ENCODE measurements at places on chromosomes 11 and 22.
A peak's percentile ranks its signal among the peaks of the same experiment; 100 is the strongest.

DNA sequence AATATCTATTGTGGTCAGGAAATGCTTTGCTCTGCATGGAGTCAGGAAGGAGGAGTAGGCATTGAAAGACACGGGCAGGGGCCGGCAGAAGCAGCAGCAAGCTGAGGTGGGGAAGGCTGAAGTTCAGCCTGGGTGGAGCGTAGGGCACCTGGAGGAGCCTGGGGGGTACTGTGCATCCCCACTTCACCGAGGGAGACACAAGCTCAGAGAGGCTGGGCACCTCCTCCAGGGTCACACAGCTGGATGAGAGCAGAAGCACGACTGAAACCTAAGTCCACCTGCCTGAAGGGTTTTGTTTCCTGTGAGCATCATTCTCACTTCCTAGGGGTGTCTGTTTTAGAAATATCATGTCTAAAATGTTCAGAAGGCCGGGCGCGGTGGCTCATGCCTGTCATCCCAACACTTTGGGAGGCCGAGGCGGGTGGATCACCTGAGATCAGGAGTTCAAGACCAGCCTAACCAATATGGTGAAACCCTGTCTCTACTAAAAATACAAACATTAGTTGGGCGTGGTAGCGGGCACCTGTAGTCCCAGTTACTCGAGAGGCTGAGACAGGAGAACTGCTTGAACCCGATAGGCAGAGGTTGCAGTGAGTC lies 138.3 kb downstream of the MPPED1 start:
- DNase-seq, result no peak

- no peak for DNase-seq
Measured at GRCh38 chr11:4677948-4678347, 19.7 kb downstream of the OR51E2 start.

- DNase-seq, result peak; percentile 1
Measured at GRCh38 chr11:97157221-97157740, 767.5 kb downstream of the JRKL start.

DNA sequence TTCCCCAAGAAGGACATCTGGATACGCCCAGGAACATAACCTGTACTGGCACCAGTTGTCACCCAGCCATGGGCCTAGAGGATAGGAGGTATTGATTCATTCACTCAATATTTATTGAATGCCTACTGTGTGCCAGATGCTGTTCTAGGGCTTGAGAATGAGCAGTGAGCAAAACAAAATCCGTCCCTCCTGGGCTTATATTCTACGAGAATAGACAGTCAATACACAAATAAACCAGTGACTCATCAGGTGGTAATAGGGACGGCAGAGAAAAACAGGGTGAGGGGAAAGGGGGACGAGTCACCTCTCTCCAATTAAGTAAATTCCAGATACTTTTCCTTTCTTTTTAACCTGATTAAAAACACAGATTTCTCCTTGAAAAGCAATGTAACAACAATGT lies 103.5 kb downstream of the MICAL2 start:
- no peak for DNase-seq

DNA sequence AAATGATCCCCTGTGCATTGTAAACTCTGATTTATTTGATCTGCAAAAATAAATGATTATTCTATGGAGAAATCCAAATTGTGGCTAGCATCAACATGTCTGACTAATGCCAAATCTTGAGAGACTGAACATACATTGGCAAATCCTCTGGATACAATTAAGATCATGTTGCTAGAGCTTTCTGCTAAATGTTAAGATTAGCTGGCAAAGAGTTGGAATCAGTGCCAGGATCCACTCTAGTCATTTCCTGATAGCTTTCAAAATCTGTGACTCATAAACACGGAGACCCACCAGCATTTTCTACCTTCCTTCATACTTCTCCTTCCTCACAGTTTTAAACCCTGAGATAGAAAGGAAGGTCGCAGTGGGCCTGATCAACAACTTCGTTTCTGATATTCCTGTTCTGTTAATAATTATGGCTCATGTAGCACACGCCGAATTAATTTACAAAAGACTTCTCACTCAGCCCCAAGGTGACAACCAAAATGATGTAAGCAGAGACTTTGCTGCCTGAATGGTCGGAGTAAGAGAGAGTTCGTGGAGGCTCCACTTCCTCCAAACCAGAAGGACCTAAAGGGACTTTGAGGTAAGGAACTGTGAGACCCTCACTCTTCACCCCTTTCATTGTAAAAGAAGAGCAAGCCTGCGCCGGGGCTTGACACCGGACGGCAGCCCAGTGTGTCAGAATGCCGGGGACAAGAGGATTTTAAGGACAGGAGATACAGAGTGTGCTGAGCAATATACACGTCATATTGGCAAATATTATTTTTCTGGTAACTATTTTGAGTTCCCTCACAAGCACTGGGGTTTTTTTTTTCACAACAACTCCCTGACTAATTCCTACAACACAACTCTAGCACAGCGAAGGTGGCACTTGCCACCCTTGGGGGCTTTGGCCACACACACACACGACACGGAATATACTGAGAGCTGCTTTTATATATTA lies 42.0 kb downstream of the SERPINH1 start:
- DNase-seq, result peak; percentile 87

DNA sequence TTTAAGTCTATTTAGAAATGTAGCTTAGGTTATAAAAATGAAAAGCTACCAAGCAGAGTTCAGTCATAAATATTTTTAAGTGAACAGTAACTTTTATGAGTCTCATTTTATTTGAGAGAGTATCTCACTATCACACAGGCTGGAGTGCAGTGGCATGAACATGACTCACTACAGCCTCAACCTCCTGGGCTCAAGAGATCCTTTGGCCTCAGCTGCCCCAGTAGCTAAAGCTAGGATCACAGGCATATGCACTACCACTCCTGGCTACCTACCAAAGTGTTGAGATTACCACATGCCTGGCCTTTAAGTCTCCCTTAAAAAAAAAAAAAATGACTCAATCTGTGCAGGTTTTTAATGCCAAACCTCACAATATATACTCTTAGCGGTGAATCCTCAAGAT lies 34.7 kb upstream of the CLNS1A start:
- peak; percentile 70 for DNase-seq

DNA sequence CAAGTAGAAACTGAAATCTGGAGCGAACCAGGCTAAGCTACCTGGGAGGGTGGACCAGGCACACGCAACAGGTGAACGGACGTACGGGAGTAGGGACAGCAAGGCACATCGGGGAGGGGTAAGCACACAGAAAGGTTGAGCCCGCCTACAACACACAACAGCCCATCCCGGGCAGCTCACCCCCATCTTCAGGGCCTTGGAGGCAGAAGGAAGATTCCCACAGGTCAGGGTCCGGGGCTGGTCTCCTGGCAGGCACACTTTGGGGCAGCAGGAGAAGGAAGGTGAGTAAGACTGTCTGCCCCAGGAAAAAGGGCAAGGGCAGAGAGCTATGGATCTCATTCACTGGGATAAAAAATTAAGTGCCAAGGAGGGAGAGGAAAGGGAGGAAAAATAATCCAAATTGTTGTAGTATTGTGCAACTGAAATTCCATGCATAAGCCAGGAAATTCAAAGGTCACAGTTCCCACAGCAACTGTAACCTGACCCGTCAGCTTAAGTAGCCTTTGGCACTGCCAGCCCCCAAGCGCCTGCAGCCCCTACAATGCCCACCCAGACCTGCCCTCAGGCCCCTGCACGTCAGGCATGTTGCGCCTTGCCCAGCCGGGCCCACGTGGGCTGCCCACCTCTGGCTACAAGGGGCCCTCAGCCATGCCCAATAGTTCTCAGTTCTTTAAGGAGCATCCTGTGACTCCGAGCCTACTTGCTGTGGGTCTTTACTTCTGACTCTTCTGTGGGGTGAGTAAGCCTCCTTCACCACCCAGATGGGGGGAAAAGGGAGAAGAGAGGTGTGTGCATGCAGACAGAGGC lies 51.8 kb downstream of the MICAL3 start:
- peak; percentile 86 for DNase-seq

DNA sequence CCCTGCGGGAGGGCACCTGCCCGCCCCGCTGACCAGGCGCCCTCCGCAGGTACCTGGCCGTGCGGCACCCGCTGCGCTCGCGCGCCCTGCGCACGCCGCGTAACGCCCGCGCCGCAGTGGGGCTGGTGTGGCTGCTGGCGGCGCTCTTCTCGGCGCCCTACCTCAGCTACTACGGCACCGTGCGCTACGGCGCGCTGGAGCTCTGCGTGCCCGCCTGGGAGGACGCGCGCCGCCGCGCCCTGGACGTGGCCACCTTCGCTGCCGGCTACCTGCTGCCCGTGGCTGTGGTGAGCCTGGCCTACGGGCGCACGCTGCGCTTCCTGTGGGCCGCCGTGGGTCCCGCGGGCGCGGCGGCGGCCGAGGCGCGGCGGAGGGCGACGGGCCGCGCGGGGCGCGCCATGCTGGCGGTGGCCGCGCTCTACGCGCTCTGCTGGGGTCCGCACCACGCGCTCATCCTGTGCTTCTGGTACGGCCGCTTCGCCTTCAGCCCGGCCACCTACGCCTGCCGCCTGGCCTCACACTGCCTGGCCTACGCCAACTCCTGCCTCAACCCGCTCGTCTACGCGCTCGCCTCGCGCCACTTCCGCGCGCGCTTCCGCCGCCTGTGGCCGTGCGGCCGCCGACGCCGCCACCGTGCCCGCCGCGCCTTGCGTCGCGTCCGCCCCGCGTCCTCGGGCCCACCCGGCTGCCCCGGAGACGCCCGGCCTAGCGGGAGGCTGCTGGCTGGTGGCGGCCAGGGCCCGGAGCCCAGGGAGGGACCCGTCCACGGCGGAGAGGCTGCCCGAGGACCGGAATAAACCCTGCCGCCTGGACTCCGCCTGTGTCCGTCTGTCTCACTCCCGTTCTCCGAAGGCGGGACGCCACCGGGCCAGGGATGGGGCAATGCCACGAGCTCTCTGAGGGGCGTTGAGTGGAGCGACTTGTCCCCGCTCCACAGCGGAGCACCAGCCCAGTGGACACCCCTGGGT lies 1.8 kb downstream of the GALR3 start:
- no peak for DNase-seq

DNA sequence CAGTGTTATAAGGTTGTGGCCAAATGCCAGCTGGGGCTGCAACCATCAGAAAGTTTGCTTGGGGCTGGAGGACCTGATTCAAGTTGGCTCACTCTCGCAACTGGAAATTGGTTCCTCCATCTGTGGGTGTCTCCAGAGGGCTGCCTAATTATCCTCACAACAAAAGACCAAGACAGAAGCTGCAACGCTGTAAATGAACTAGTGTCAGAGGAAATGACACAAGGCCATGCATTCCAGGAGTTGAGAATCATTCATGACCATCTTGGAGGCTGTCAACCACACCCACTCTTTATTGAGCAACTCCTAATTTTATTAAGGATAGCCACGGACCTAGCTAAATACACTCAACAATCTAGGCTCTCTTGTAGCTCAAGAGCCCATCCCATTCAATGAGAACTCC lies 1060.8 kb downstream of the OPCML start:
- DNase-seq, result peak; percentile 75

DNA sequence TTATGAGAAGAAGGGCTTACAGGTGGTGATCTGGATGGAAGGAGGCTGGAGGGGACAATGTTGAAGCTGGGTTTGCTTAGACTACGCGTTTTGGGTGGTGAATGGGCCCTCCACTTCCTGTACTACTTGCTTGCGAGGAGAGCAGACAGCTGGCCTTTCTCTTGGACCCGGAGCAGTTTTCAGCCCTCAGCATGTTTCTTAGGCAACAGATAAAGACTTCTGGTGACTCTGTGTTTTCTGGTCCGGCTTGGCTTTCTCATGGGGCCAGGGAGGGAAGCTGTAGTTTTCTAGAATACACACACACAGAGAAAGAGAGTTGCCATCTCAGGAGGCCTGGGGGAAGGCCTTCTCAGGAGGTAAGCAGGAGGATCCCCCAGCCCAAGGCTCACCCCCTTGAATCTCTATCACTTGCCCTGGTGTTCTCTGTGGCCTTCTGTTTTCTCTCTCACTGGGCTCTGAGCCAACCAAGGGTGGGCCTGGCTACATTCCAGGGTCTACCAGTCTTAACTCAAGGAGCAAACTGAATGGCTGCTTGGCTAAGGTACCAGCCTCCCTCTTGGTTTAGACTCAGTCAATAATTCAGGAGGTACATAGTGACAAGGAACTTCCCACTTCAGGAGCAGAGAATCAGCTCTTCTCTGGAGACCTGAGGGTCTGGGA lies 2.4 kb downstream of the CCS start:
- no peak for DNase-seq

DNA sequence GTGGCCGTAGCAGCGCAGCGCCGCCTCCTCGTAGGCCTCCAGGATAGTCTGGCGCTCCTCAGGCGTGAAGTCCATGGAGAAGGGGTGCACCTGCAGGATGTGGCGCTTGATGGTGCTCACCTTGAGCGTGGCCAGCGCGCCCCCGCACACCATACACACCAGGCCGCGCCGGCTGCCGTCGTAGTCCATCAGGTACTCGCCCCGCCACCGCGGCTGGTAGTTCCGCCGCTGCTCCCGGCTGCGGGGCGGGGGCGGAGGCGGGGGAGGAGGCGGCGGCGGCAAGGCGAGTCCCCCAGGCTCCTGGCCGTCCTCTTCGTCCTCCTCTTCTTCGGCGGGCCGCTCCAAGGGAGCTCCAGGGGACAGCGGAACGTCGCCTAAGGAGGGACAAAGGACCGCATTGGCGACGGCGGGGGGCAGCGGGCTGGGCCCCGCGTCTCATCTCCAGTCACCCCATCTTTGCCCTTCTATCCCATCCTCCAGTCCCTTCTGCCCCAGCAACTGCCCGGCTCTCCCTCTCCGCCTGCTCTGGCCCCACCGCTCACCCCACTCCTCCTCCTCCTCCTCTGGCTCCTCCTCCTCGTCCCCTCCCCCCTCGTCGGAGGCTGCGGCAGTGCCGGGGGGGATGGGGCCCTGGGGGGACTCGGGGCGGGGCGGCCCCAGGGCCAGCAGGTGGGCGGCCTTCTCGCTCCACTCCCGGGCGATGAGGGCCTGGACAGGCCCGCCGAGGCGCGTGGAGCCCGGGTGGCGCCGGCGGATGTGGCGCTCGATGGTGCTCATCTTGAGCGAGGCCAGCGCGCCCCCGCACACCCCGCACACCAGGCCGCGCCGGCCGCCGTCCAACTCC lies 4.9 kb downstream of the ZFTA start:
- DNase-seq, result no peak

- no peak for DNase-seq
Measured at GRCh38 chr11:85903406-85903805, 48.2 kb downstream of the CCDC83 start.

DNA sequence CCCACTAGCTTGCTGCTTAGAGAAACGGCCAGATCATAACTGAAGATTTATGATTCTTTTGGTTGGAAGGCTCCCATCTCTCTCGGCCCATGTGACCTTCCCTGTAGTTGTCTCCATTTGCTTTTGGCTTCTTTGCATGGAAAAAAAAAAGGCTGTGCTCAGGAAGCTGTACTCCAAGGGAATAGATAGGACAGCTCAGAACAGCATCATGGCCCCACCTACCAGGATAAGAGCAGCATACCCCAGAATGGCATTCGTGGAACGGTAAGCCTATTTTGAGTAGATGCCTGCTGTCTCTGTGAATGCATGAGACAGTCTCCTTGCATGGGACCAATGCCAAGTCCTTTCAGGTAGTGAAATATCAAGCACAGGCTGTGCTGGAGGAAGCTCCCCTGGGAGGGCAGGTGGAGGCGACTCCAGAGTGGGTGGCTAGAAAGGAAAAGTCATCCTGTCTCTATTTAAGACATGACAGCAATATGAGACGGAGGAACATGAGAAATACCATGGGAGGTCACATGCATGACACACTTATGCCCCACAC lies 94.1 kb upstream of the AMOTL1 start:
- DNase-seq, result no peak

- peak; percentile 10 for DNase-seq
Measured at GRCh38 chr22:40326905-40327735, 19.2 kb upstream of the ADSL start.

- DNase-seq, result no peak
Measured at GRCh38 chr22:30875481-30876215, 92.9 kb downstream of the MORC2 start.
